ENCODE measurements at places on chromosomes 2 and 18.

DNA sequence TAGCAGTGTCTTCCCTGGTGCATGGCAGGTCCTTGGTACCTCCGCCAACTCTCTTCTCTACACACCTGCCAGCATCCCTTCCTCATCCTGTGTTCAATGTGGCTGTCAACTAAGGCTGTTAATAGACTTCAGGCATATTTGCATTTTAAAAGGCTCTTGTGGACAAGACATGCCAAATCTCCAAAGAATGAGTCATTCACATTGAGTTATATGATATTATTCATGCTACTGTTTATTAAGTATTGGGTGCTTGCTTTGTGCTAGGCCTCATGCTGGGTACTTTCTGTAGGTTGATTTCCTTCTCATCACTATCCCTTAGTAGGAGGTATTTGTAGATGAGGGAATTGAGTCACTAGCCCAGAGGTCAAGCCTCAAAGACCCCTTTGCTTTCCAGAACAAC lies 5.2 kb downstream of the MYO1B start:
- DNase-seq, result no peak

DNA sequence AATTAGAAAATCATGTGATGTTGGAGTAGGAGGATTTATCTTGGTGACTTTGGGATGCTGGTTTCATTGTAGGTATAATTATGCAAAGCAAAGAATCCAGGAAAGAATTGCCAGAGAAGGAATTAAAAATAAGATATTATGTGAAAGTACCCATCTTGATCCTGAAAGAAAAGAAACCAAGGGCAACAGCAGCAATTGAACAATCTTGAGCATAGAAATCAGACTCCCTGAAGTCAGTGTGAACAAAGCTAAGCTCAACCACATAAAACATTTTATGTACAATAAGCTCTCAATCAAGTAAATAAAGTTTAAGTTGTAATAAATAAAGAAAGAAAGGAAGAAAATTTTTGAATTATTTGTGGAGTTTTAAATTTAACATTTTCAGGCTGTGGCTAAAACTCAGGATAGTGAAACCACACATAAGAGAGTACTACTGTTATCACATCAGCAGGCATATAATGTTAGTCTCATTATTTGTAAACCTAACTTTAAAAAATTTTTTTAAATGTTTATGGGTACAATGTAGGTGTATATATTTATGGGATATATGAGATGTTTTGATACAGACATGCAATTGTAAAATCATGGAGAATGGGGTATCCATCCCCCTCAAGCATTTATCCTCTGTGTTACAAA lies 32.8 kb upstream of the GPR55 start:
- no peak for DNase-seq

- no peak for DNase-seq
These were observed 127.8 kb downstream of the MREG start for GRCh38 chr2:215885536-215885935.

DNA sequence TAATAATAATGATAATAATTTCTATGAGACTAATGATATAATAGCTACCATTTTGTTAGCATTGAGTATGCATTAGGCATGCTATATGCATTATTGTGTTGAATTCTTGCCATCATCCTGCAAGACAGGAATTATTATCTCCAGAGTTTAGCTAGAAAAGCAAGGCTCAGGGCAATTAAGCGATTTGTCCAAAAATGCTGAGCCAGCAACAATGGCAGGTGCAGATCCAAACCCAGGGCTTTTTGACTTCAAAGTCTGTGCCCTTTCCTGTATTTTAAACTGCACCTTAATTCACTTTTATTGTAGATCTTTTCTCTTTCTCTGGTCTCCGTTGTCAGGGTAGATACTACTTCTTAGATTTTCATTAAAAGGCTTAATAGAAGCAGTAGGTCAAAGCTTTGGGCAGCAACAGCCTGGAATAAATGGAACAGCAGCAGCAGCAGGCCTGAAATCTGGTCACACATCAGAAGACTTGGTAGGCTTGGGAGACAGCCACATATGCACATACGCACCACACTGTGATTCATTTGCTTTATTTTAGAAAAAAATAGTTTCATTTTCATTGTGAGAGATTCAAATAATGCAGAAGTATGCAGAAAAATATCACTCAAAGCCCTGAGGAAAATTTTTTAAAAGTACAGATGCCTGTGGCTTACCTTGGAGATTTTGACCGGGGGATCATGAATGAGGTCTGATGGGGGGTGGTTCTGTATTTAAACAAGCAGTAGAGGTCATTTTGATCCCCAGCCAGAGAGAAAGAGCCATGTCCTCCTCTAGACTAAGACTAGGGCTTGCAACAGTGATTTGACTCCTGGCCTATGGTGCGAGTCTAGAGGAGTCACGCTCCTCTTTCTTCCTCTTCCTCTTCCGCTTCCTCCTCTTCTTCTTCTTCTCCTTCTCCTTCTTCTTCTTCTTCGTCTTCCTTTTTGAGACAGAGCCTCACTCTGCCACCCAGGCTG lies 455.7 kb downstream of the TSN start:
- DNase-seq, result no peak

- no peak for DNase-seq
These were observed 11.7 kb upstream of the ACYP2 start for GRCh38 chr2:54103454-54104314.

DNA sequence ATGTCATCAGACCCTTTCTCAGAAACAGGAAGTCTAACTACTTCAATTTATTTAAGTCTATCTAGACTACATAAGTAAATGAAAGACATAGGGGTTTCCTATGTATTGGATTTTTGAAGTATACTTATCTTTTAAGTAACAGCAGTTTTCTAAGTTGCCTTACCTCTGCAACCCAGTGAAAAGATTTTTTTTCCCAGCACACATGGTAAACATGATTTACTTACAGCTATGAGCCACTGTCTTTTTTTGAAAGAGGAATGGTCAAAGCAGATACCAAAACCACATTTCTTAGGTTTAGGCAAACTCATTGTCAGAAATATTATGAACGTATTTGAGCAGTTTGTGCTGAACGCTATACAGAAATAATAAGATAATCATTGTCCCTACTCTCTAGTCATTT lies 78.7 kb upstream of the OTX1 start:
- no peak for DNase-seq

GRCh38 chr18:46265196-46266156 lies 161.3 kb downstream of the HAUS1 start:
- no peak for DNase-seq
